ENCODE measurements at places on chromosomes 6 and 20. TPM values are rescaled to one million over a fixed set of nuclear protein-coding genes. Genes with fewer than 3 reads are reported as not detected.
A peak's percentile ranks its signal among the peaks of the same experiment; 100 is the strongest.

GRCh38 chr6:130518588-130518987, 152.8 kb downstream of the TMEM200A start:
- no peak for DNase-seq

GRCh38 chr6:106799031-106799894, 169.9 kb downstream of the QRSL1 start:
- DNase-seq, result no peak

The ZBTB46 gene
- 15.8 TPM for total RNA-seq

GRCh38 chr6:37187321-37188022, 17.5 kb downstream of the PIM1 start:
- DNase-seq, result no peak

DNA sequence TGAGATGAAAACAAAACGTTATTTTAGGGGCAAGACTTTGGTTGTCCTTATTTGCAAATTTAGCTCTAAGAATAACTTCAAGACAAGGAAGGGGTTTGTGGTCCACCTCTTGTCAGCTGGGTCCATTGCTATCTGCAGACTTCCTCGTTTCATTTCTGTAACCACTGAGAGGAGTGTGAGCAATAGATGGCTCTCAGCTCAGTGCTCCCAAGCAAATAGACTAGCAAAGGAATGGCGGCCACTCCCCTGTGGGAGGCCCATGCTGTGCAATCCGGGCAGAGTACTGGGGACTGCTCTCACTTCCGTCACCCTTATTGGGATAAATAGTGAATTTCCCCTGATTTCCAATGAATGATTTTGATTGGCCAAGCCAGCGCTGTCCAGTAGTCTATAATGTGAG, 176.6 kb downstream of the ZDHHC14 start:
- no peak for DNase-seq

The CRISP2 gene
- total RNA-seq, result not detected

The NNAT gene
- 0.82 TPM for total RNA-seq

GRCh38 chr6:113585246-113585645, 271.9 kb upstream of the MARCKS start:
- DNase-seq, result no peak

The RSPO3 gene
- 0.82 TPM for total RNA-seq

DNA sequence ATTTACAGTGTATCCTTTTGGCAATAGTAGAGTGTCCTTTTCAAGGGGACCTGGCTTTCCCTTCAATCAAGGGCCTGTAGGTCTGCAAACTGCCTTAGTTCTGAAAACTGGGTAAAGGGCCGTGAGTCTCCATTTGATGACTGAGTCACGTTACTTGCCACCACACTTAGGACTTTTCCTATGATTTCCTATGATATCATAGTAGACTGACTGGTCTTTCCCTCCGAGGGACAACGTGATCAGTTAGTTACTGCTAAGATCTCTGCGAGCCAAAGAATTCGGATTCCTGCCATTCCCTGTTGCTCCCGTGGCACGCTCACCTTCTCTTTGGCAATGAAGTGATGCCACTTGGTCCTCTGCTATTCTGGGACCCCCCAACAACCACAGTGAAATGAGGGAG, 8.4 kb downstream of the ZNF831 start:
- no peak for DNase-seq

DNA sequence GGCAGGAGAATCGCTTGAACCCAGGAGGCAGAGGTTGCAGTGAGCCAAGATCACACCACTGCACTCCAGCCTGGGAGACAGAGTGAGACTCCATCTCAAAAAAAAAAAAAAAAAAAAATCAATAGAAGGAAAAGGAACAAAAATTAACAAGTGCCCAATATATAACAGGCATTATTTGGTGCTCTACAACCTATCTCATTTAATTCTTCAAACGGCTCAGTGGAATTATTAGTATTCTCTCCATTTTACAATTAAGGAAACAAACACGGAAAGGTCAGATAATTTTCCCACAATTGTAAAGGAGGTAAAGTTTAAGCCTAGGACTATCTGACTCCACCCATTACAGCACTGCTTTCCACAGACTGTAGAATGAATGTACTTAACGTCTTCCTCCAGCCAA, 19.8 kb downstream of the CCNC start:
- no peak for DNase-seq

The MAK gene
- not detected for total RNA-seq

GRCh38 chr6:42532038-42532669, 31.7 kb upstream of the UBR2 start:
- DNase-seq, result no peak

DNA sequence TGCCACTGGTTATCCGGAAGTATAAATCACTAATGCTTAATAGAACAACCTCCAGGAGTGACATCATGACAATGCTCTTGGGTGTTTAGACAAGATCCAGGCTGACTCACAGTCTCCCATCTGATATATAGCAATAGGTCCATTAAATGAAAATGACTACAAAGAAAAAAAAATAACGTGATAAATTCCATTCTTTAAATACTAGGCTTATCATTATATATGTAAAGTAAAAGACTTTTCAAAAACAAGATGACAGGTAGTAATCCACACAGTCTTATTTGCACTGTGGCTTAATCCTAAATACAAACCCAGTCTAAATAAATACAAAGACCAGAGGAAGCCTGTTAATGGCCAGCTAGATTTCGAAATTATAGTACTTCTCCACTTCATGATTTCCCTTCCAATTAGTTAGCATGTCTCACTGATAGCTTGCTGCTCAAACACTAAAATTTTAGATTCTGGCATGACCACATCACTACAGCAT, 149.1 kb upstream of the BEND3 start:
- no peak for DNase-seq

- DNase-seq, result no peak
Observed at GRCh38 chr6:65161661-65162060, 545.4 kb downstream of the EYS start.

- DNase-seq, result no peak
Observed at GRCh38 chr20:20737158-20737557, 24.7 kb upstream of the RALGAPA2 start.

GRCh38 chr6:99602520-99603420, 3.9 kb upstream of the PRDM13 start:
- no peak for DNase-seq

The DAAM2 gene
- 10.7 TPM for total RNA-seq

DNA sequence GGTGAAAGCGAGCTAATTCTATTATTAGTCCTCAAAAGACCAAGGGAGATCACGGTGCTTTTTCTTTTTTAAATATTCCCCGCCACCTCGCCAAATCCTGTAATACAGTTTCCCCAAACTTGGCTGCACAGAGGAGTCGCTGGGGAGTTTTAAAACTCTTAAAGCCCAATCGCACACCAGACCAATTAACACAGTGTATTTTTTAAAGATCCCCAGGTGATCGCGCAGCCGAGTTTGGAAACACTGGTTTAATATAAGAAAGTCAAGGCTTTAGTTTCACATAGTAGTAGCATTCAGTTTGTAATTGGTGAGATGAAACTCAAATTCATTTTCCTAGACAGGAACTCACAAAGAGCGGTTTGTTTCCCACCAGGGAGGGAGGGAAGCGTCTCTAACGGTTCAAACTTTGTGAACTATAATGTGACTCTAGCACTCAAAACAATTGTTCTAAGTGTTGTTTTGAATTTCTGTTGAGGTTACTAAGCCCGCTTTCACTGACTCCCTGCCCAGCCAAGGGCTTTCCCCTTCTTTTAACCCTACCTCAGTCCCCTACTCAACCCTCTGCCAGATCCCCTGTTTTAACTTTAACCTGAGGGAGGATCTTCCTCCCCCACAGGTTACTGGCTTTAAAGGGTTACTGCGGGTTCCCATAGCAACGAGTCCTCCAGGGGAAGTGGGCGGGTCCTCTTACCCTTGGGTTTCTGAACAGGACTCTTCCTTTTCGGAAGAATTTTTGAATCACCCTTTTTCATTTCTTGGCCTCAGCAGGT, 25.7 kb upstream of the BTBD3 start:
- peak; percentile 55 for DNase-seq

The DEFB126 gene
- total RNA-seq, result not detected

The DDO gene
- 9.2 TPM for total RNA-seq

The GUCA1A gene
- not detected for total RNA-seq

- no peak for DNase-seq
Observed at GRCh38 chr20:40489886-40490285, 199.2 kb downstream of the MAFB start.

DNA sequence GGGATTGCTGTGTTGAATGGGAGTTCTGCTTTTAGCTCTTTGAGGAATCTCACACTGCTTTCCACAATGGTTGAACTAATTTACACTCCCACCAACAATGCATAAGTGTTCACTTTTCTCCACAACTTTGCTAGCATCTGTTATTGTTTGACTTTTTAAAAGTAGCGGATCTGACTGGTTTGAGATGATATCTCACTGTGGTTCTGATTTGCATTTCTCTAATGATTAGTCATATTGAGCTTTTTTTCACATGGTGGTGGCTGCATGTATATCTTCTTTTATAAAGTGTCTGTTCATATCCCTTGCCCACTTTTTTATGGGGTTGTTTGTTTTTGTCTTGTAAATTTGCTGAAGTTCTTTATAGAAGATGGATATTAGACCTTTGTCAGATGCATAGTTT, 588.3 kb upstream of the ADGRB3 start:
- no peak for DNase-seq

Measured in right cardiac atrium (tissue), 5 donors.